ENCODE measurements at places on chromosomes 16 and 17. TPM values are rescaled to one million over a fixed set of nuclear protein-coding genes. Genes with fewer than 3 reads are reported as not detected.

- DNase-seq: no peak
Measured at GRCh38 chr16:52561910-52562741, 15.2 kb upstream of the TOX3 start.

WNK4 gene
- 8.7 TPM for polyA plus RNA-seq

KRTAP2-3 gene
- not detected for polyA plus RNA-seq

NUDT21 gene
- polyA plus RNA-seq: 133 TPM

DNA sequence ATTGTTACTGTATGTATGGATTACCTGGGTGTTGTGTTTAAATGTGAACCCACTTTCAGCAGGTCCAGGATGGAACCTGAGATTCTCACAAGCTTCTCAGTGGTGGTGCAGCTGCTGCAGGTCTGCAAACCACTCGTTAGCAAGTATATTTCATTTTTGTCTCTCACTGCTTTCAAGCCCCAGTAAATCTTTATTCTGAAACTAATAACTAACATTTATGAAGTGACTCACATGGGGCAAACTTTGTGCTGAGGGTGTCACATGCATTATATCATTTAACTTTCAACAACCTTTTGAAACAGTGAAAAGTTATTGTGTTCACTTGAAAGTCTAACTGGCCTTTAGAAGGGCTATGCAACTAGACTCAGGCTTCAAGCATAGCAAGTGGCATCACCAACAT is 98.9 kb upstream of the DYNLRB2 start:
- no peak for DNase-seq

DNA sequence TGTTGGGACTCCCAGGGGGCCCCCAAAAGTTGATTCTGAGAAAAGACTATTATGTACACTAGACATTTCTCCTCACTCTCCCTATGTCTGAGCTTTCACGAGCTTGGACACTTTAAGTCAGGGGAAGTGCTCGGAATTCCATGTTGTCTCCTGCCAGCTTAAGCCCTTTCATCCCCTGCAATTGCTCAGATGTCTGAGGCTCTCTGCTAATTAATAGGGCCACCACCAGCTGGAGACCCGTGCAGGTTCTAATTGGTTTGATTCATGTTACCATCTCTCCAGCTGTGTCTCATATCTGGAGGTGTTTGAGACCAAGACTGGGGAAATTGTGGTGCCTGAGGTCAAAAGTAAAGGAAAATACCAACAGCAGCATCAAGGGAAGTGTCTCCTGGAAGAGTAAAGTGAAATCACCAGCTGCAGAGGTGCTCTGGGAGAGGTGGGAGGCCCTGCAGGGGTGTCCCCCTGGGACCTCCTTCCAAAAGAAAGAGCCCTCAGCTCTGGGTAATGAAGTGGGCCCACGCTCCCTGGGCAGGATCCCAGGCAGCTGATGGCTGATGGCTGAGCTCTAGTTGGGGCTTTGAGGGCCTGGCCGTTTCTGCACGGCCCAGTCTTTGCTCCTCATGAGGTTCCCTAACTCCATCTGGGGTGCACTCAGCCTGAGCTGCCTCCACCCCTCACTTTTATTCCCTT is 5.8 kb upstream of the UTS2R start:
- DNase-seq: no peak

DNA sequence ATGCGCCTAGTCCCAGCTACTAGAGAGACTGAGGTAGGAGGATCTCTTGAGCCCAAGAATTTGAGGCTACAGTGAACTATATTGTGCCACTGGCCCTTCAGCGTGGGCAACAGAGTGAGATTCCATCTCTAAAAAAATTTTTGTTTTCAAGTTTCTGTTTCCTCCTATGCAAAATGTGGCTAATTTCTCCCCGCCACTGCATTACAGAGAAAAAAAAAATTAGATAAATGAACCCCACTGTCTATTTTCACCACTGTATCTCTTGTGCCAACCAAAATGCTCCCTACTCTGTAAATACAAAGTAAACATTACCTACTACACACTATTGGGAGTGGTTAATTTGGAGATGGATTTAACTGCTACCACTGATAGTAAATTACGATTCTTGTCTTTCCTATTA is 2.0 kb downstream of the MARF1 start:
- no peak for DNase-seq

SLC5A10 gene
- polyA plus RNA-seq: 0.18 TPM

All from right renal cortex interstitium (tissue), 3 donors.